ENCODE measurements at places on chromosomes 12 and 14.

GRCh38 chr12:59453475-59453874 is 142.4 kb upstream of the SLC16A7 start:
- no peak for DNase-seq

GRCh38 chr12:89391726-89392336 is 39.5 kb upstream of the DUSP6 start:
- DNase-seq = no peak

- DNase-seq = no peak
Observed at GRCh38 chr12:132186208-132186856, 42.1 kb downstream of the NOC4L start.

DNA sequence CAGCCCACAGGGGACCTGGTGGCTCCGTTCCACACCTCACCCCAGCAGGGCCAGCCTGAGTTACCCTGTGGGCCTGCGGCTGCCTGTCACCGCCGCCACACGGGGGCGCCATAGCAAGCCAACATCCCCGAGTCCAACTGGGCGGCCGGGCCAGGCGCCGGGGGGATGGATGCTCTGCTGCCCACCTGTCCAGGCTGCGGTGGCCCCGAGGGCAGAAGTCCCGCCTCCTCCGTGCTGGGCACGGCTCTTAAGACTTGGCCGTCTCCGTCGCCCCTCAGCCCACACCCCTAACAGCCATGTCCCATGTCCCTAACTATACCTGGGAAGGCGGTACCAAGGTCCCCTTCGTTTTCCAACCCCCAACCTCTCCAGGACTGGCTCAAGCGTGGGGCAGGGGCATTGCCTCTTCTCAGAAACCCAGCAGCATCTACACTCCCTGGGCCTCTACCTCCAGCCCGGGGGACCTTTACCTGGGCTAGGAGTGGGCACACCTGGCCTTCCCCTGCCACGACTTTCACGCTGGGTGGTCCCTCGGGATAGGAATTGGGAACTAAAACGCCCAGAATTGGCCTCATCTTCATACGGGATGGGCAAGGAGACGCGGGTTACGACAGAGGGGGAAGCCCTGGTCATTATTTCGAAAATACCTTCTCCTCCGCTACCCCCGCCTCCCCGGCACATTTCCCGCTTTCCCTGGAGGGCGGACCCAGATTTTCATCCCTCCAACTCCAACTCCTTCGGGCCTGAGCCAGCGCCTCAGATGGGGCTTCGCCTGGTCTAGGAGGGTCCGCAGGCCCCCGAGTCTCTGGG is 1.1 kb upstream of the CYP46A1 start:
- peak; percentile 61 for DNase-seq

DNA sequence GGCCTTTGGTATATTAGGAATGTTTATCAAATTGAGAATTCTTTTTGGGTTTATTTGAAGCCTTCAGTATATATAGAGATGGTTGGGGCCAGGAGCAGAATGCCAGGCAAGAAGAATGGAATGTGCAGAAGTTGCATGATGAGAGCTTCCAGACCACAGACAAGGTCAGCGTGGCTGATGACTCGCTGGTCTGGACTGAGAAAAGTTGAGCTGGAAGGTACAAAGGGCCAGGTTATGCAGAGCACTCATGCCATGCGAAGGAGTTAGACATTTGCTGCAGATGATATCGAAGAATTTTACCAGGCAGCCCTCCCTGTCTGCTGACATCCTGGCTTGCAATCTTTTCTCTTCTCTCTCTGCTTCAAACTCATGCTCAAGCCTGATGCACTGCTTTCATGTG is 196.2 kb upstream of the ARHGAP5 start:
- peak; percentile 93 for DNase-seq

GRCh38 chr12:2796187-2796666 is 1.5 kb downstream of the FKBP4 start:
- no peak for DNase-seq

DNA sequence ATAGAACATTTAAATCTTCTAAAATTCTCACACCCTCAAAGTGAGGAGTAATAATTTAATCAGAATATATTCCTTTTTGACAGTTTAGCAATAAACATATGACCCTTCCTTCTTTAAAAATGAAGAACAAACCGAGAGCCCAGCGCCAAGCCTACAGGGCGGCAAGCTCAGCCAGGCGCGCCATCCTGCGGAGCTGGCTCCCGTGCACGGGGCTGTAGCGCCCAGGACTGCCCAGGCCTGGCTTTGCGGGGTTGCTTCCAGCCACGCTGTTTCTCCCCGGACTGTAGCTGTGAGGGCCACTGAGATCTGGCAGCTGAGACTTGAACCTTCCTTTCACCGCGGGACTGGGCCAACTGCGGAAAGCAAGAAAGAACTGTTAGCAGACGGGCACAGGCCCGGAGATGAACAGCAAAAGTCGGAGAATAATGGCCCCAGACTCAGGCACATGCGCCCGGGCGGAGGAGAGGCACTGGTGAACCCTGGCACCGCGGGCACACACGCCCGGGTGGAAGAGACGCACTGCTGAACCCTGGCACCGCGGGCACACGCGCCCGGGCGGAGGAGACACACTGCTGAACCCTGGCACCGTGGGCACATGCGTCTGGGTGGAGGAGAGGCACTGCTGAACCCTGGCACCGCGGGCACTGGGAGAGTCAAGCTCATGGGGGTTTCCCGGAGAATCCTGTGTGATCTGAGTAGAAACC is 16.6 kb downstream of the PGAM5 start:
- no peak for DNase-seq

- no peak for DNase-seq
Observed at GRCh38 chr12:92582475-92582874, 120.3 kb upstream of the PLEKHG7 start.

- DNase-seq = no peak
Observed at GRCh38 chr14:92450351-92451070, 63.1 kb upstream of the RIN3 start.

- no peak for DNase-seq
Observed at GRCh38 chr12:121114806-121115205, 17.9 kb upstream of the P2RX7 start.

- DNase-seq = no peak
Observed at GRCh38 chr12:68239309-68239982, 13.8 kb upstream of the IL26 start.

- no peak for DNase-seq
Observed at GRCh38 chr12:19388131-19388549, 51.2 kb upstream of the AEBP2 start.

- peak; percentile 1 for DNase-seq
Observed at GRCh38 chr12:39300799-39301198, 142.1 kb downstream of the KIF21A start.

GRCh38 chr12:6934110-6934509 is 6.4 kb downstream of the ATN1 start:
- DNase-seq = no peak

DNA sequence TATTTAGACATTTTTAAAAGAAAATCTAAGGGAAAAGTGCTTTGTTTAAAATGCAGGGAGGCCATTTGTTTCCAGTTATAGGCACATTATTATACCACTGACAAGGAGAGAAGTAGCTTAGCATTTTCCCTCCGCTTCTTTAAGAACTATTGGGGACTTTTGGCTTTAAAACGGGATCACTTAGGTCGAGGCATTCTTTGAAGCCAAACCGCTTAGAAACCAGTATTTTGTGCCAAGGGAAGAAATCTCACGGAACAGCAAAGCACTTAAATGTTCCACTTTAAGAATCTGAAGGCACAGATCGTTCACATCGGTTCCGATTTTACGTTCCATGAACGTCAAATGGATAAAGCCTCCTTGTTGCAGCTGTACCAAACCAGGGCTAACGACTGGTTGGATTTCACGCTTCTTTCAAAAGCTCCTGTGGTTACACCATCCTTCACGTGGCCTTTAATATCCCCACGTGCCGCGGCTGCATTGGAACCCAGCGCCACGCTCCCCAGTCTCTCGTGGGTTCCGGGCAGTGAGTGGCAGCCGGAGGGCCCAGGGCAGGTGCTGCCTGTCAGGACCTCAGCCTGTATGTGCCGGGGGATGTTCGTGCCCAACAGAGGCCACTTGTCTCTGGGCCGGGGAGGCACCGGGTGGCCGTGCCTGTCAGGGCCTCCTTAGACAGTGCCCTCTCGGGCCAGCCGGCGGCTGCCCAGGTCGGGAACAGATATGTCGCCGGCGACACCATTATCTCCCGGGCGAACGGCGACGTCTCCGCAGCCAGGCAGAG is 195.4 kb downstream of the KIF26A start:
- DNase-seq = no peak

GRCh38 chr14:95348395-95349080 is 28.8 kb upstream of the CLMN start:
- no peak for DNase-seq

DNA sequence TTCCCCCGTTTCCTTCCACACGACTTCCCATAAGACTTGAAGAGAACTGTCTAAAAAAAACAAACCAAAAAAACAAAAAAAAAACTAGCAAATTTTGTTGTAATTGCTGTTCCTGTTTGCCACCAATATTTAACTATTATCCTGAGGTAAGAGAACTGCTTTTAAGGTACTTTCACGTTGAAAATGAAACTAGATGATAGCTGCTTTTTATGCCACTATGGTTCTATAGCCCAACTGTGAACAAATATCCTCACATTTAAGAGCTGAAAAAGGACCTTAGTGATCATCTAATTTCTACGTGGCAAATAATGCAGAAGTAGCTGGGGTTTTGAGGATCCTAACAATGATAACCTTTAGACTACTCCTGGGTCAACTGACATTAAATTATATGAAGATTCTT is 98.6 kb downstream of the TAOK3 start:
- DNase-seq = no peak

GRCh38 chr12:49195736-49196135 is 6.9 kb upstream of the TUBA1A start:
- no peak for DNase-seq

DNA sequence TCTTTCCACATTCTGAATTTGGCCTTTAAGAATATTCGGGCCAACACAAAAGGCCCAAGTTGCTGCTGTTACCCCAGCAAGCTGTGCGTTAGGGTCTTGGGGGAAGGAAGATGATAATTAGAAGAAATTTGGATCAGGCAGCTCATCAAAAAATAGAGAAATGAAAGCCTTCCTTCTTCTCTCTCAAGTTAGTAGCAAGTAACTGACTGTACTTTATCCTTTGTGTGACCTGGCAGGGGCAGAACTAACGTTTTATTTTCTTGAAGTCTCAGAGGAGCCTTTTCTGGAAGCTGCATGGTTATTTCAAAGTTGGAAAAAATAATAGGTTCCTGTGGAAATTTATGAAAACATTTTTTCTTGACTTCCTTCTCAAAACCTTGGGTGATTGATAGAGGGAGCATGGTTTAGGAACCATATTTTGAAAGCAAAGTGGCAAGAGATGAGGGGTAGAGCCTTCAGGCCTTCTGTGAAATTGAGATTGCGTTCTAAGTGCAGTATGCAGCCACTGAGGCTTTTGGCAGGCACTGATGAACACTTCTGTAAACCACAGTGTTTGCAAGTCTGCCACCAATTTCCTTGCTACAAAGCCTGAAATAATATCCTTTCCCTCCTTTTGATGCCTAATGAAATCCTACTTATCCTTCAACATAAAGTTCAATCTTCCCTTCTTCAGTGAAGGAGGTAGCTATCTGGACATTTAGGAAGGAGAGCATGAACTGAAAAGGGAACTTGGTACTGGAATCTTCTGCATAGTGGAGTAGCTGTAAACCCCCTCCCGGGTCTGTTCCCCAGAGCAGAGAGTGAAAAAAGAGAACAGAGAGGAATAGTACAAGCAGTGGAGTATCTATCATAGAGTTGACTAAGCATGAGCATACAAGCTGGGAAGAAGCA is 123.2 kb downstream of the FGD4 start:
- no peak for DNase-seq

DNA sequence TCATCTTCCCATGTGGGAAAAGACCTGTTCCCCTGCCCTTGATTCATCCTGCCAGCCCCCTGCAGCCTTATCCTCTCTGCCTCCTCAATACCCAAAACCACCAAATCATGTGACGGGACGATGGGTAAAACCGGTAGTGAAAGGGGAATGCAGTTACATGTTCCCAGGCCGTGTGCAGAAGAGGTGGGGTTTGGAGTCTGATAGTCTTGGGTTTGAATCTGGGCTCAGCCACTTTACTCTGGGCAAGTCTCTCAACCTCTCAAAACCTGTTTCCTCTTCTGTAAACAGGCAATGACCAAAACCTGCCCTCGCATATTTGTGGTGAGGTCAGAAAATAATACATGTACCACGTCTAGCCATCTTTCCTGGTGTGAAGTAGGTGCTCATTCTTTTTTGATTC is 123.0 kb downstream of the PLXNC1 start:
- no peak for DNase-seq

GRCh38 chr14:61403411-61403810 is 82.0 kb downstream of the PRKCH start:
- DNase-seq = no peak

GRCh38 chr12:68207276-68207675 is 18.3 kb downstream of the IL26 start:
- no peak for DNase-seq

DNA sequence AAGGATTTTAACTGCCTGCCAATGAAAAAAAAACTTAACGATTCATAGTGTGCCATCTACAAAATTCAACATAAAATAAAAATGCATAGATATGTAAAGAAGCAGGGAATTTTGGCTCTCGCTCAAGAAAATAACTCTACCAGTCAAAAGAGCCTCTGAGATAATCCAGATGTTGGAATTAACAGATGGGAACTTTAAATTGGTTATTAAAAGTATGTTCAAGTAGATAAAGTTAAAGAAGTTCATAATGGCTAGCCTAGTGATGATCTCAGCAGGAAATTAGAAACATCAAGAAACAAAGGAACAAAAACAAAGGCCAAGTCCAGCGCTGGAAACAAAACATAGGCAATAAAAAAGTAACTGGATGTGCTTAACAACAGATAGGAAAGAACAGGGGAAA is 23.1 kb downstream of the PIK3C2G start:
- no peak for DNase-seq

Data from brain microvascular endothelial cell (primary cell).